A549 (cell line): ENCODE measurements at places on chromosomes 5 and 9.

DNA sequence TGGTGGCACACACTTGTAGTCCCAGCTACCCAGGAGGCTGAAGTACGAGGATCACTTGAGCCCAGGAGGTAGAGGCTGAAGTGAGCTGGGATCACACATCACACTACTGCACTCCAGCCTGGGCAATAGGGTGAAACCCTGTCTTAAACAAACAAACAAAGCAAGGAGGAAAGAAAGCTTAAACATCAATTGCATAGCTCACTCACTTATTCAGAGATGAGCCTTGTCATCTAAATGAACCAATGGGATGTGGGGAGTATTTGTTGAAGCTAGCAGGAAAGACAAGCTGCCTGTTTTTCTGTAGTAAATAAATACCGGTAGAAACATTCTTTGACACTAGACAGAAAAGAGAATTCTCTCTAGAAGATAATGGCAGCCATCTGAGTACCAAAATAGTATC, 161.0 kb upstream of the SLC12A2 start:
- DNase-seq: no peak

DNA sequence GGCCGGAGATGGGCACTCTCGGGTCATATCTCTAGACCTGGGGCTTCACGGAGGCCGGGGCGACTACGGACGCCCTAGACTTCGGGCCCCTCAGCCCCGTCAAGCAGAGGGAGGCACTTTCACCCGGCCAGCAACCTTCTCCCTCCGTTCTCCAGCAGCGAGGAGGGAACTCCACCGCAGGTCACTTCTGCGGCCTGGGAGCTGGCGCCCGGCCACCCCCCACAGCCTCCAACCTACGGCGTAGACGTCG, 201 bp downstream of the DOLK start:
- no peak for DNase-seq

DNA sequence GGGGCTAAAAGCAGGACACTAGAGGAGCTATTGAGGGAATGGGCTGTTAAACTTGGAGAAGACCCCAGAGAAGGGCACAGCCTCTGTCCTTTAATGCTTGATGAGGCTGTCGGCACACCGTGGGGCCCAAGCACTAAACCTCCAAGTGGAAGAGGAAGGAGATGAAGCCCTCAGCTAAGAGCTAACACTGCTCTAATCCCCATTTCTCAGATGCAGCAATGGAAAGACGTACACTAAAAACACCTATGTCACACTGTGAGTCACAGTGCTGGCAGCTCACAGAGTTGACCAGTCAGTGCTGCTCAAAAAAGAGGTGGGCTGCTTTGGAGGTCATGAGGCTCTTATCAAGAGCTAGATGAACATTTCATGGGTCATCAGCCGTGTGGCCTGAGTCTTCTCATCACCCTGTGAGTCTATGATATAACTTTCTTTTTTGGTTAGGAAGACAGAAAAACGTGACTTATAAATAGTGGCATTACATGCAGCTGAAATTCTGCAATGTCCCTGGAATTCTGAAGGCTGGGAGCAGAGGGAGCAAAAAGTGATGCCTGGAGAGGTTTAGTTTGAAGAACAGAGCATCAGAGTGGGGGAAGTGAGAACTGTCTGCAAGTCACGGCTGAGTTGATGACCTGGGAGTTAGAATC, 21.5 kb downstream of the TNFSF8 start:
- peak; percentile 58 for DNase-seq

GRCh38 chr5:96817506-96817905, 9.8 kb upstream of the ERAP1 start:
- DNase-seq: no peak

DNA sequence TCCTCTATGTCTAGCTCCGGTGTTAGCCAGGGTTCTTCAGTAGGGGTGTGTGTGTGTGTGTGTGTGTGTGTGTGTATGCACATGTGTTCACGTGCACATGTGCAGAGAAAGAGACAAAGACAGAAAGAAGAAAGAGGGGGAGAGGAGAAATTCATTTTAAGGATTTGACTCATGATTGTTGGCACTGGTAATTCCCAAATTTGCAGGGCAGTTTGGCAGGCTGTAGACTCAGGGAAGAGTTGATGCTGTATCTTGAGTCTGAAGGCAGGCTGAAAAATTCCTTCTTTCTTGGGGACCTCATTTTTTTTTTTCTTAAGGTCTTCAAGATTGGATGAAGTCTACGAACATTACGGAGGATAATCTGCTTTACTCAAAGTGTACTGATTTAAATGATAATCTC, 335.7 kb downstream of the NSG2 start:
- no peak for DNase-seq

- peak; percentile 44 for DNase-seq
These were observed 49.1 kb downstream of the HOMER1 start for GRCh38 chr5:79464695-79465332.
